ENCODE measurements at places on chromosomes 13 and 19.

DNA sequence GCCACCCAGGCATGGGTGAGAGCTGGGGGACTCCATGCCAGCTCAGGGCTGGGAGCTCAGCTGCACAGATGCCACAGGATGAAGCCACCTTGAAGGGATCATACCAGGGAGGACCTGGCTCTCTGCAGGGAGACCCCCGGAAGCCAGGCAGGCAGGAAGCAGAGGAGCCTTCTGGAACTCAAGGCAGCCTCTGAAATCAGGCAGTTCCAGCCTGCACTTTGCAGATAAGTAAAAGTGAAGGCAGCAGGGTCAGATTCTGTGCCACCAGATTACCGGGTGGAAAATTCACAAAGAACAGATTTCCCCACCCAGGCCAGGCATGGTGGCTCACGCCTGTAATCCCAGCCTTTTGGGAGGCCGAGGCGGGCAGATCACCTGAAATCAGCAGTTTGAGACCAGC is 2.5 kb downstream of the TMEM259 start:
- no peak for DNase-seq

- no peak for DNase-seq
These were observed 897 bp upstream of the DMKN start for GRCh38 chr19:35514282-35514809.

GRCh38 chr13:48199404-48199946 is 33.5 kb upstream of the ITM2B start:
- no peak for DNase-seq

- no peak for DNase-seq
These were observed 6.8 kb downstream of the ATP13A1 start for GRCh38 chr19:19656451-19657396.

DNA sequence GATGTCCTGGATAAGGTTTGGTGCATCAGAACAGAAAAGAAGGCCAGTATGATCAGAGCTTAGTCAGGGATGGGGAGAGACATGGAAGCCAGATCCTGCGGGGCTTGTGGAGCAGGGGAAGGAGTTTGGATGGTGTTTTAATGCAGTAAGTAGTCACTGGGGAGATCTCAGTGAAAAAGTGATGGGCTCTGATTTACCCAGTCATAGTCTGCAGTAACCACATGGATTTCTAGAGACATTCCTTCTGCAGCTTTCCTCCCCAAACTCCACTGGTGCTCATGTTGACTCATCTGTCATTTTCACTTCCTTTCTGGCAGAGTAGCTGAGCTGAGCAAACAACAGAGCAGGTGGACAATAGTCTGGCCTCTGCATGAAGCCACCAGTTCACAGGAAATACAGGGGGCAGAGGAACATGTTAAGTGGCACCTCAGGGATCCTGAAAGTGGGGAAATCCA is 144.1 kb downstream of the DPF1 start:
- no peak for DNase-seq

DNA sequence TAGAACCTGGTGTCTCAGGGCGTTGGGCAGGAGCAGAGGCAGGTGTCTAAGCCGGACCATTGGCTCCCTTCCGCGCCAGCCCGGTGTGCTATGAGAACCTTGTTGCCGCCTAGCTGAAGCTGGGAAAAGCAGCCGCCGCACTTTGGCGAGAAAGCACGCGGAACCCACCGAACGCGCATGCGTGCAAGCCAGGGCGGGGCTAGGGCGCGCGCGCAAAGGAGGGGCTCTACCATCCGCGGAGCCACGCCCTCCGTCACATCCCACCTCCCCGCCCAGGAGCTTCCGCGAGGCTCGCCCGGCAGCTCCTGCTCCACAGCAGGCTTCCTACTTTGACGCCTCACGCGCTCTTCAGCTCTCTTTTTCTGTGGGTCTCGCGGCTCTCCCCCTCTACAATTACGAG is 51.3 kb downstream of the WDR87 start:
- peak; percentile 63 for DNase-seq

DNA sequence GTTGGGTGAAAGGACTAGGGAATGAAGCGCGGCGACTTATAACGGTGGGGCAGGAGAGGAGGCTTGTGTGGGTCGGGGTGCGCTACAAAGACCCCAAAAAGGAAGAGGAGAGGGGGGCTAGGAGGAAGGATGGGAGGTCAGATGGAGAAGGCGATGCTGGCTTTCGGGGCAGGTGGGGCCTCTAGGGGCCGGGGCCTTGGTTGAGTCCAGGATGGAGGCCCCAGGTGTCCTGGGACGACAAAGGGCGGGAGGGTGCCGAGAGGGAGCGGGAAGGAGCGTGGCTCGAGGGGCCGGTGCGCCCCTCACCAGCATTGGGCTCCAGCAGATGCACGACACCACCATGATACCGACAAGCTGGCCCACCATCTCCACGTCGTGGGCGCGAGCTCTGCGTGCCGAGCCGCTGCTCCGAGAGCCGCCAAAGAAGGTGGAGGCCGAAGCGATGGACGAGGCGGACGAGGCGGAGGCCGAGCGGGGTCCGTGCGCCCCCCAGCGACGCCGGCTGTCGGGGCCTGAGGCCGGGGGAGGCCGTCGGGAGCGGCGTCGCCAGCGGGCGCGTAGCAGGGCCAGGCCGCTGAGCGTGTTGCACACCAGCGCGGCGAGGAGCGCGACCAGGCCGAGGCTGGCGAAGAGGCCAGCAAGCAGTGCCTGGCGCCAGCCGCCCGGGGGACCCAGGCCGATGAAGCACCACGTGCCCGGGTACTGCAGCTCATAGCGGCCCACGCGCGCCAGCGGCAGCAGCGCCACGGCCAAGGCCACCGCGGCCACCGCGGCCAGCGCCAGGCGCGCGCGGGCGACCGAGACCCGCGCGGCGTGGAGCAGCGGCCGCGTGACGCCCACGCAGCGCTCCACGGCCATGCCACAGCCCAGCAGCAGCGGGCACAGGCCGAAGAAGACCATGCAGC is 1.8 kb downstream of the PTGER1 start:
- DNase-seq, result no peak

- peak; percentile 45 for DNase-seq
These were observed 2.8 kb upstream of the A1BG start for GRCh38 chr19:58355908-58356765.

- no peak for DNase-seq
These were observed 4.5 kb downstream of the TEX26 start for GRCh38 chr13:30936971-30937370.

GRCh38 chr13:98096059-98096458 is 46.8 kb upstream of the FARP1 start:
- no peak for DNase-seq

DNA sequence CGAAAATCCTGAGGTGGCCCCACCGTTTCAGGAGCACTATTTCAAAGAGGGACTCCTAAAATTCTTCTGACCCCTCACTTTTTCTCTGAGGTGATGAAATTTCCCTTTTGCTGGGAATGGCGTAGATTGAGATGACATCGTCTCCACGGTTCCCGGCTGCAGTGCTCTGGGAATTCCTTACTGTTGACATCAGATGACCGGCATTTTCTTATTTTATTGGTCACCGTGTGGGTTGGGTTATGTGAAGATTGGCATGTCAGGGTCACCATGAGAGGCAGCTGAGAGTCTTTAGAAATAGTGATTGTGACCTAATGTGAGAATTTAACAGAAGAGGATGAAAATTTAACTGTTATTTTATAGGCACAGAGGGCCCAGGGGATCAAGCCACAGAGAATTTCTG is 356.7 kb downstream of the FGF9 start:
- no peak for DNase-seq

DNA sequence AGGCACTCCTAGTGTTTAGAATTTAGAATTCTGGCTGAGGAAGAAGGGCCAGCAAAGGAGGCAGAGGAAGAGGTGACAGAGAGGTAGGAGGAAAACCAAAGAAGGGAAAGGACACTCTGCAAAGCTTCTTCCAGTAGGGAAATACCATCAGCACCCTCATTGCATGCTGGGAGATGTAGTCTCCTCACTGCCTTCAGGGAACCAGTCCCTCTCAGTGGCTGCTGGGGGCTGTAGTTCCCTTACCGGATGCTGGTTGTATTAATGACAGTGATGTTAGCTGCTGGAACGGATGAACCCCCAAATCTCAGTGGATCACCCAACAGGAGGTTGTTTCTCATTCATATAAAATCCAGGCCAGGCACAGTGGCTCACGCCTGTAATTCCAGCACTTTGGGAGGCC is 10.1 kb downstream of the GRIN2D start:
- peak; percentile 62 for DNase-seq

DNA sequence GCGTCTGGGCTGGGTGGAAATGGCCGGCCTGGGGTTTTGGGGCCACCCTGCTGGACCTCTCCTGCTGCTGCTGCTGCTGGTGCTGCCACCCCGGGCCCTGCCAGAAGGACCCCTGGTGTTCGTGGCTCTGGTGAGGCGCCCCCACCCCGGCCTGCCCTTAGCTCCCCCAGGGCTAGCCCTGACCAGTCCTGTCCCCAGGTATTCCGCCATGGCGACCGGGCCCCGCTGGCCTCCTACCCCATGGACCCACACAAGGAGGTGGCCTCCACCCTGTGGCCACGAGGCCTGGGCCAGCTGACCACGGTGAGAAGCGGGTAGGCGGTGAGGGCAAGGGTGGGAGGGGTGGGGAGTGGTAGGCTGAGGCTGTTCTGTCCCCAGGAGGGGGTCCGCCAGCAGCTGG is at the start of gene ACP4:
Gene ACP4 (plus strand): TSS at position 20 of the 400 bp plus-strand sequence. CDS start 0 bp downstream, at position 20.
- DNase-seq, result no peak

GRCh38 chr13:50671497-50671850 is 172.0 kb downstream of the DLEU7 start:
- DNase-seq, result no peak
